ENCODE measurements at places on chromosomes 7 and 10.

DNA sequence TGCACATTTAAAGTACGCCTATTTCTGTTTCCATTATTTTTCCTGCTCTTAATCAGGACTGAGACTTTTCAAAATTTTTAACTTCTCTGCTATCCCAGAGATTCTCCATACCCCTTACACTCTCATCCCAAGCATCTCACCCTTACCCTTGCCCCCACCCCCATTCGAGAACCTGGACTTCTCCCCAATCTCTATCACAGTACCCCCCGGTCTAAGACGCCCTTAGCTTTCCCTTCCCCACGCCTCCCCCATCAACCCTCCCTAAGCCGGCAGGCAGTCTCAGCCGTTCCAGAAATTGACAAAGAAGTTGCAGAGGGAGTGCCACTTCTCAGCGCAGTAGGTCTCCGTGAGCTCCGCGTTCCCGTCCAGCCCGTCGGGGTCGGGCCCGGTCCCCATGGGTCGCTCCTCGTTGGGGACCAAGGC, 1.4 kb downstream of the FGFBP3 start:
- no peak for DNase-seq

DNA sequence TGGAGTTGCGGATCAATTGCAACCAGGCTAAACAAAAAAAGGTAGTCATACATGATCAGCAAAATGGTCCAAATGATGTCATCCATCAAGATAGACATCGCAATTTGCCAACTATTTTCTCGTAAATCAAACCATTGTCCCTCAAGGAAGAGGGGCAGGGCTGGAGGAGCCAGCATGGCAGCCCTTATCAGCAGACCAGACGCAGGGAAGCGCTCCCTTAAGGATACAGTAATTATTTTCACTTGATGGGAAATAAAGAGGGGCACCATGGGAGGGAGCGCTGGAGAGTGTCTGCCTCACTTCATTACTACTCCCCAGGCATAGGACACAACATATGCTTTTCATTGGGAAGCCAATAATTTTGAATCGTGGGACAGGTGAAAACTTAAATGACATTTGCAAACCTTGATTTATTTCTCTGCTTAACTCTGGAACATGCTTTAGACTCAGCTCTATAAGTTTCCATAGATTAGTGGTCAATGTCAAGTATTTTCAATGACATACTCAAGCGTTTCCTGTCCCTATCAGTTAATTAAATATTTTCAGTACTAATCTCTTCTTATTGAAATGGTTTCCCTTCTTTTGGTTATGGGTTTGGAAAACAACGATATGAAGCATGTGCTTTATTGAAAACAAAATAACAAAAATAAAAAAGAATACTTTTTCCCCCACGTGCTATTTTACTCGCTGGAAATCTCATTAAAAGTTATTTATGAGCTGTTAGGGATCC, 202.4 kb upstream of the HABP2 start:
- no peak for DNase-seq

DNA sequence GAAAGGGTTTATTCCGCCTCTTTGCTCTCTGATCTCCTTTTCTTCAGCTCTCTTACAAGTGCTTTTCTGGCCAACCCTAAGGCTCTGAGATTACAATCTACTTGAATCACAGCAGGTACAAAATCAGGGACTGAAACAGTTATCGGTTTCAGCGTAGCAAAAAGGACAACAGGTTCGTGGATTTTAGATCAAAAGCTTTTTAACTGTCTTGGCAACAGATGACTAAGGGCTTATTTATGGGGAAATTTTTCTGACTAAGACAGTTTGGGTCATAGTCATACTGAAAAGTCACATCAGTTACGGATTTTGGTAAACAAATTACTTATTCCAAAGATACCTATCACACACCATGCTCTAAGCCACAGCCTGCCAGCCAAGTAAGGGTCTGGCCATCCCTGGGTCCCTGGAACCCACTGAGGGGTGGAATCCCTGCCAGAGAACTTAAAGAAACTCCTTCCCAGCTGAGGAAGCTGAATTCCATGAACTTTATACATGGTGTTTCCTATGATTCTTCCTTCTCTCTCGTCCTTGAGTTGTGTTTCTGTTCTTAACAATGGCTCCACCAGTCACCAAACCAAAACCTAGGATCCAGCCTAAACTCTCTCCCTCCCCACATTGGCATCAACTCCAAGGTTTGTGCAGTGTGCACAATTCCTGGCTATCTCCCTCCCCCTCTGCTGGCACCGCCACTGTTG, 169.3 kb downstream of the FAM107B start:
- DNase-seq = peak; percentile 54

- DNase-seq = peak; percentile 68
Measured at GRCh38 chr7:149855361-149856305, 17.5 kb downstream of the ZNF862 start.

DNA sequence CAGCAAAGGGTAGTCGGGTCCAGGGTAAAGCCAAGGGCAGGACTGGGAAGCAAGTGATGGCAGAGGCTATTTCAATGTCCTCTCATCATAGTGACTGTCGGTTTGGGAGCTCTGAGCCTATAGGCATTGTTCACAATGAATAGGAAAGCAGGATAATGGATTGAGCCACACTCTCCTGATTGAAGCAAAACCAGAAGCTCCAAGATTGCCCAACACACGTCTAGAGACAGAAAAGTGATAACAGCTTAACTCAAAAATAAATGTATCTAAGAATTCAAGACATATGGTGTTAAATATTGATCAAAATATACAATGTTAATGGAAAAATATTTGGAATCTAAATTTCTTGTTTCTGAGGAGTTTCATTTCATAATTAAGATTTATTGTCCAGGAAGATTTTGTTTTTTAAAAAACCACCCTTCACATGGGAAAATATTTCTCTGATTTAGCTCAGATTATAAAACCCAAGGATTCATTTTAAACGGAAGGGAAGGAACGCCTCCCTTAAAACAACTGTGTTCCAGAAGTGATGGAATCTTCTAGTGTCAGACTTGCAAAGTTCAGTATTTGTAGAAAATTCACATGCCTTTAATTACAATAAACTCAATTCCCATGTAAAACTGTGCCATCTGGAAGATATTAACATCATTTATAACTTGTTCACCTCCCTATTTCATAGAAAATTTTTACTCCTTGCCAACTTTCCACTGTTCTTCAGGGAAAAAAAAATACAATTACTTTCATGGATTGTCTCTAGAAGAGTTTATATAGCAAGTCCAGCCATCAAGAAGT, 54.5 kb downstream of the NRP1 start:
- no peak for DNase-seq

GRCh38 chr10:119250641-119251314, 43.4 kb downstream of the GRK5 start:
- DNase-seq = no peak

GRCh38 chr7:150373049-150373801, 4.6 kb downstream of the REPIN1 start:
- DNase-seq = no peak

DNA sequence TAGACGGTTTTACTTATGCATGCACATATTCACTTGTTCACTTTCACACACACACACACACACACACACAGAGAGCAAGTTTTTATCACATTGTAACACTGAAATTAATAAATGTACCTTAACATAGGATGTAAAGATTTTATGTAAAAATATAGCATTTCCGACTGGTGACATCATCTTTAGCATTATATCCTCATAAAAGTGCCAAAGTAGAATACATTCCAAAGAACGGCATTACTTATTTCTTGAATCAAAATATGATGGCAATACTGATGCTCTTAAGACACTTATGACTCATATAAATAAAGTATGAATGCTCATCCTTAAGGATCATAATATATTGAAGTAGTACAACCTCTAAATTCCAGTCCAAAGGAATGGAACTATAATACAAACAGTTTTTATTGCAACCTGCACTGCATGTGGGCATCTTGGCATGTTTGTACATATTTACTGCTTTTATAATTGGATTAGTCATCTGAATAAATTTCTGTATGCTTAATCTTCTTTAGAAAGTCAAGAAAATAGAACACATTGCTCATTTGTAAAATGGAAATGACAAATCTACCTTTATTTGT, 290.0 kb upstream of the SEMA3A start:
- DNase-seq = no peak

GRCh38 chr10:86071758-86072157, 294.8 kb downstream of the GRID1 start:
- DNase-seq = no peak

DNA sequence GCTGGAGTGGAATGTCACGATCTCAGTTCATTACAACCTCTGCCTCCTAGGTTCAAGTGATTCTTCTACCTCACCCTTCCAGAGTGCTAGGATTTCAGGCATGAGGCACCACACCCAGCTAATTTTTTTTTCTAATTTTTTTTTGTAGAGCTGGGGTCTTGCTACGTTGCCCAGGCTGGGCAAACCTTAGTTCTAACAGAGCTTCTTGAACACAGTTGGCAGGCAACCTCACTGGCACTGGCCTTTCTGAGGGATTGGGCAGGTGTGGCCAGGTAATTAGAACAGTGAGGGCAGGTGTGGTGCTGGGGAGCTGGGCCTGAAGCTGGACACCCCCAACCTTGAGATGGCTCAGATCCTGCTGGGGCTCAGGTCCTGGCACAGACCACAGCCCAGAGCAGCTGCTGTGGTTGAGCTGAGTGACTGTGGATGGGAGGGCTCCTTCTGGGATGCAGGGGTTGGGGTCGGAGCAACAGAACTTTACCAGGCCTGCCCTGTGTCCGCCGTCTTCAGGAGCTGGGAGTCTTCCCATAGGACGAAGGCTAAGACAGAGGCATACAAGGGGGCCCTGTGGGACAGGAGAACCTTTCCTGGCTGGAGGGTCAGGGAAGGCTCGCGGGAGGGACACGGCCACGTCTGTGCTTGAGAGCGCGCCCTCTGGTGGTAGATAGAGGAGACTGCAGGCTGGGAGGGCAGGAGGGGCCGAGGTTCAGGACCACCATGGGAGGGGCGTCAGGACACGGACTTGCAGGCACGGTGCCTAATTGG, 48.2 kb downstream of the COL26A1 start:
- peak; percentile 39 for DNase-seq

DNA sequence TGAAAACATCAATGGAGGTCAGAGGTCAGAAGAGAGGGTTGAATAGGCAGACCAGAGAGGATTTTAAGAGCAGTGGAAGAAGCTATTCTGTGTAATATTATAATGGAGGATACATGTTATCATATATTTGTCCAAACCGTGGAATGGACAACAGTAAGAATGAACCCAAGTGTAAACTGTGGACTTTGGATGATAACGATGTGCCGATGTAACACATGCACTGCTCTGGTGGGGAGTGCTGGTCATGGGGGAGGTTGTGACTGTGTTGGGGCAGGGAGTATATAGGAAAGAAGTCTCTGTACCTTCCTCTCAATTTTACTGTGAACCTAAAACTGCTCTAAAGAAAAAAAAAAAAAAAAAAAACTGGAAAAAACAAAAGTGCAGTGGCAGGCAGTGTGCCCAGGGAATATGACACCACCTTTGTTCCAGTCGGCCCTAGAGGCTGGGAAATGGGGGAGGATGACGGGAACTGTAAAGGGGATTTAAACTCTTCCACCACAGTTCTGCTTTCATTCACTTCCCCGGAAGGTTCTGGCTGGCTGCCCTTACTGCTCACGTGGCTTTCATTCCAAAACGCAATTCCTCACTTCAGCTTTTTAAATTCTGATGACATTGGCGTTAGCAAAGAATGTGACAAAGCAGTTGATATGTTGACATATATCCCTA, 113.7 kb upstream of the ANKRD1 start:
- DNase-seq = no peak

DNA sequence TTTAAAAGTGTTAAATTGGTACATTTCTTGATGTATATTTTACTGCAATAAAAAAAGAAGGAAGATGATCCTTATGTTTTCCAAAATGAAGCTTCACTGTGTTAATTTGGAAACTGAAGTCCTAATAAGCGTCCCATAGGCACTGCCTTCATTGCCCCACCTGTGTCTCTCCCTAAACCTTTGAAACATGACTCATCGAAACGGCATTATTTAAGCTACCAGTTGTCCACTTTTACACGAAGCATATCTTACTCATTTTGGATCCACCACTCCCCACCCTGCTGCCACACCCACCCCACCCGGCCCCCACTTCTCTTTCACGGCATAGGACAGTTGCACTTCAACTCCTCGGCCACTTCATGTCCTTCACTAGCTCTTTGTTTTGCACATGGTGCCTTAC, 85.5 kb downstream of the KIAA1549 start:
- no peak for DNase-seq

- DNase-seq = no peak
Measured at GRCh38 chr10:109622566-109622965, 300.7 kb downstream of the XPNPEP1 start.

GRCh38 chr7:2384354-2385243, 18.8 kb upstream of the CHST12 start:
- no peak for DNase-seq

DNA sequence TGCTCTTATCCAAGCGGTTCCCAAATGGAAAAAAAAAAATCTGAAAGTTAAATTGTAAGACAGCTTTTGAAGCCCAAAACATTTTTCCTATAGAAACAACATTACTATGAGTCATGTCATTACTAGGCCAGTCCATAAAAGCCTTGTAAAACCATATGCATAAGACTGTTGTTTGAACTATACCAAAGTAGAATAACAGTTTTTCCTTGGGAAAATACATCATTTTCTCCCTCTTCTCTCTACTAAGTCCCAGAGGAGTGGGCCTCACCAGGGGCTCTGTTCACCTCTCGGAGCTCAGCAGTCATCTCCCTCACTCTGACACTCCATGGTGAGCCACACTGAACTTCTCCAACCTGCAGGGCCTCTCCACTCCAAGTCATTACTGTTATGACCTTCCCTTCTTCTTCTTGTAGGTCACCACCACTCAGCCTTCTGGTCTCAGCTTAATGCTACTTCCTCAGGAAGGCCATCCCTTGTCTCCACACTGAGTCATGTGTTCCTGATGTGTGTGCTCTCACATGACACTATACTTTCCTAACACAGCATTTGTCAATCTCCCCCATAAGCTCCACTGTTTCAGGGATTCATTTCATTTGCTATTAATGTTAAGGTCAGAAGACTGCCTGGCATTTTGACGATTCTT, 32.5 kb downstream of the ZNF438 start:
- DNase-seq = peak; percentile 81

- DNase-seq = no peak
Measured at GRCh38 chr10:68517188-68517587, 10.1 kb downstream of the SLC25A16 start.

DNA sequence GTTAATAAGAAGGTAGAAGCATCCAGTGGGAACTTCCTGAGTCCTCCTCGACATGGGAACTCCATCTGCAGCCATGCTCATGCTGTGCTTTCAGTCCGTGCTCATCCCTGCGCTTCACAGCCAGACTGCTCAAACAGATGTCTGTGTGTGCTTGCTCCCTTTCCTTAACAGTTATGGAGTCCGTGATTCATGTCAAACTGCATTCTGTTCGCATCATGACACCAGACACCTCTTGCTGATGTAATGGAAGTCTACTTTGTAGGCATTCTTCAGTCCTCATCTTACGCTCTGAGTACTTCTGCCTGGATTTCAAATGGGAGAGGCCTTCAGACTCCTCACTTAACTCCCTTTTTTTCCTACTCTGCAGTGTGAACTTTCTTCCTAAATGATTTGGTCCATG, 304.9 kb downstream of the SUGCT start:
- no peak for DNase-seq

GRCh38 chr10:115710136-115710535, 562.9 kb downstream of the GFRA1 start:
- no peak for DNase-seq

GRCh38 chr10:69878038-69878437, 76.3 kb downstream of the COL13A1 start:
- DNase-seq = no peak
